NCI-H774 (cell line): ENCODE measurements at places on chromosomes 16 and 17.

DNA sequence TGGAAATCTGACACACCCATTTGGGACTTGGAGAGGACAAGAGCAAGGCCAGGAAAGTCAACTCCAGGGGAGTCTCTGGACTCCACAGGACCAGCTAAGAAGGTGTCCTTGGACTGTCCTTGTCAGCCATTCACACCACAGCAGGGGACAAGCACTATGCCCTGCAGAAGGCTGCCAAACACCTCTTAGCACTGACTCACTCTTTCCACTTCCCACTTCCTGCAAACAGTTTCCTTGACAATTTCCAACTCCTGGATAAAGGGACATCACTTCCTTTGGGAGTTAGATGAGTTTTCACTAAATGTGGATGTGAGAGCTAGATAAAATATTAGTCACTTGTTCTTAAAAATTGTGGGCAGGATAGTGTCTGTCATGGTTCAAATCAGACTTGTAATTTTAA lies 37.8 kb upstream of the BCAR1 start:
- no peak for DNase-seq

GRCh38 chr16:28585674-28586073 lies 11.2 kb downstream of the SULT1A2 start:
- no peak for DNase-seq

- no peak for DNase-seq
These were observed 32.1 kb upstream of the SREBF1 start for GRCh38 chr17:17868641-17869522.

DNA sequence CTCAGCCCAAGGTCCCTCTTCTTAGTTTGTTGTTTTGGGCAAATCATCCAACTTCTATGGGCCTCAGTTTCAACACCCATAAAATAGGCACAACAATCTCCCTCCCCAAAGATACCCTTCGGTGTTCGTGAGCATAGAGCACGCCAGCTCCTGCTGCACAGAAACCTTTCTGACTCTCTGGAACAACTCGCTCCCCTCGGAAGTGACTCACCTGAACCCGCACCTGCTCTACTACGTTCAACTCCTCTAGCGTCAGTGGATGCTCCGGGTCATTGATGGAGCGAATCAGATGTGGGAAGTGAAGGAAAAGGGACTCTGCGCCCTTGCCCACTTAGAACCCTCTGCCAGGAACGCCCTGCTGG lies 445 bp downstream of the CIAO2B start:
- no peak for DNase-seq

DNA sequence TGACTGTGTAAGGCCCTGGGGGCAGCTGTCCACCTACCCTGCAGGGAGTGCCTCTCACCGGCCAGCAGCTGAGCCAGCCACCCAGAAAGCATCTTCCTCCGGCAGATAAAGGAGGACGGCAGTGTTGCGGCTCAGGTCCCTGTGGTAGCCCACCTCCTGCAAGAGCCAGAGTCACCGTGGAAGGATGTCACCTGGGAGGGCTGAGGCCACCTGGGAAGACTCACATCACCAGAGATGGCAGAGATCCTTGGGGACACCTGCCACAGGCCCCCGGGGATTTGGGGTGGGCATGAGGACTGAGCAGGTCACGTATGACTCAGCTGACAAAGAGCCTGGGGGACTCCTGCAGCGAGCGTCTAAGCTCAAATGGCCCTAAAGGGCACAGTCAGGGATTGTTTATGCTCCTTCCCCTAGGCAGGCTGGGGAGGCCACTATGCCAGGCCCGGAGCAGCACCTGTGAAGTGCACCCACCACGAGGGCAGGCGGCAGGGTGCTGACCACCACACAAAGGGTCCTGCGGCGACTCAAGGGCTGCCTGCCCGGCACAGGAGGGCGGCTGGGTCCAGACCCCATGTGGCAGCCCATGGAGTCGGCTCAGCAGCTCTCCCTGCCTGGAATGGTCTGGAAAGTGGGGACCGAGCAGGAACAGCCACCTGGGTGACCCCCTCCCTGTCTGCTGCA lies 44.1 kb downstream of the TNFRSF13B start:
- DNase-seq = no peak

GRCh38 chr17:29008591-29008990 lies 2.8 kb upstream of the SEZ6 start:
- peak; percentile 20 for DNase-seq

- no peak for DNase-seq
These were observed 59.2 kb upstream of the GOT2 start for GRCh38 chr16:58793366-58793765.

DNA sequence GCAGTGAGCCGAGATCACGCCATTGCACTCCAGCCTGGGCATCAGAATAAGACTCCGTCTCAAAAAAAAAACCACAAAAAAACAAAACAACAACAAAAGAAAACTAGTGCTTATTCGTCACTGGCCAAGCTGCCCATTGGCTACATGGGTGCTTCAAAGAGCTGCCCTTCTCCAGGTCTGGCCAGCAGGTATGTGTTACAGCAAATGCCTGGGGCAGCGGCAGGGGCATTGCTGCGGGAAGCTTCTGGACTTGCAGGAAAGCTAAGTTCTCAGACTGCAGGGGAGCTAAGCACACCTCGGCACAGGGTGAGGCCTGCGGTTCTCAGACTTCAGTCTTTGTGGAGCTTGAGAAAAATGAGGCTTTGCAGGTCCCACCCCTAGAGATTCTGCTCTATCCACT lies 4.1 kb upstream of the STH start:
- DNase-seq = no peak

GRCh38 chr17:83185023-83186002 lies 105.9 kb downstream of the METRNL start:
- DNase-seq = no peak

DNA sequence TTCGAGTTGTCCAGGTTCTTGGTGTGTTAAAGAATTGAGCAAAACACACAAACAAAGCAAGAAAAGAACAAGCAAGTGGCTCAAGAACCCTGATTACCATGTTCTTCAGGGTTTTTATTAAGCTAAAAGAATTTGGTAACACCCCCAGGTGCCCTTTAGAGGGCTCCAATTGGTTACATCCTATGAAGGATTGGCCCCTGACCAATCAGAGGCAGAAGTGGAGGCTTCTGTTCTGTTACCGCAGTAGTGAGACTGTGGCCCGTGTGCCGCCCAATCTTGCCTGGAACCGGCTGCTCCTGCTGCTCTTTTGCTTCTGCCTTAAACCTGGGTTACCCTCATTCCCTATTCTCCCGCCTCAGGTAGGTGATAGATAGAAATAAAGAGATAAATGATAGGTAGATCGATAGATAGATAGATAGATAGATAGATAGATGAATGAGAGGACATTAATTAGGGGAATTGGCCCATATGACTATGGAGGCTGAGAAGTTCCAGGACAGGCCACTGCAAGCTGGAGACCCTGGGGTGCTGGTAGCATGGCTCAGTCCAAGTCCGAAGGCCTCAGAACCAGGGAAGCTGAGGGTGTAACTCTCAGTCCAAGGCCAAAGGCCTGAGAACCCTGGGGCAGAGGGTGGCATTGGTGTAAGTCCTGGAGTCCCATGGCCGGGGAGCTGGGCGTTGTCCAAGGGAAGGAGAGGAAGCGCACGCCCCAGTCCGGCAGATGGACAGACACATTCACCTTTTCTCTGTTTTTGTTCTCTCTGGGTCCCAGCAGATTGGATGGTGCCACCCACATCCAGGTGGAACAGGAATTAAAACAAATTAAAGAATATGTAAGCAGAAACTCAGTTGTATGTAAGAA lies 3.5 kb upstream of the CA5A start:
- DNase-seq = no peak

DNA sequence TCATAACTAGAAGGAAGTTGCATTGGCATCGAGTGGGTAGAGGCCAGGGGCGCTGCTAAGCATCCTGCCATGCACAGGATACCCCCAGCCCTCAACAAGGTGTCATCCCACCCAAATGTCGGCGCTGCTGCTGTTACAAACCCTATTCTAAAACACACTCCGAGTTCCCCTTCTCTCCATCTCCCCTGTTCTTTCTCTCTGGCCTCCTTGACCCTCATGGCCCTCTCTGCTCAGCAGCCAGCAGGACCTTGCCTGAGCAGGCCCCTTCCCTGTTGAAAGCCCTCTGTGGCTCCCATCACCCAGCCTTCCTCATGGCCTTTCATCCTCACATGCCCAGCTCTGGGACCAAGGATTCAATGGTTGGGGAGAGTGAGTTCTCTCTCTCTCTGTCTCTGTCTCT lies 22.3 kb upstream of the CACNG5 start:
- no peak for DNase-seq

DNA sequence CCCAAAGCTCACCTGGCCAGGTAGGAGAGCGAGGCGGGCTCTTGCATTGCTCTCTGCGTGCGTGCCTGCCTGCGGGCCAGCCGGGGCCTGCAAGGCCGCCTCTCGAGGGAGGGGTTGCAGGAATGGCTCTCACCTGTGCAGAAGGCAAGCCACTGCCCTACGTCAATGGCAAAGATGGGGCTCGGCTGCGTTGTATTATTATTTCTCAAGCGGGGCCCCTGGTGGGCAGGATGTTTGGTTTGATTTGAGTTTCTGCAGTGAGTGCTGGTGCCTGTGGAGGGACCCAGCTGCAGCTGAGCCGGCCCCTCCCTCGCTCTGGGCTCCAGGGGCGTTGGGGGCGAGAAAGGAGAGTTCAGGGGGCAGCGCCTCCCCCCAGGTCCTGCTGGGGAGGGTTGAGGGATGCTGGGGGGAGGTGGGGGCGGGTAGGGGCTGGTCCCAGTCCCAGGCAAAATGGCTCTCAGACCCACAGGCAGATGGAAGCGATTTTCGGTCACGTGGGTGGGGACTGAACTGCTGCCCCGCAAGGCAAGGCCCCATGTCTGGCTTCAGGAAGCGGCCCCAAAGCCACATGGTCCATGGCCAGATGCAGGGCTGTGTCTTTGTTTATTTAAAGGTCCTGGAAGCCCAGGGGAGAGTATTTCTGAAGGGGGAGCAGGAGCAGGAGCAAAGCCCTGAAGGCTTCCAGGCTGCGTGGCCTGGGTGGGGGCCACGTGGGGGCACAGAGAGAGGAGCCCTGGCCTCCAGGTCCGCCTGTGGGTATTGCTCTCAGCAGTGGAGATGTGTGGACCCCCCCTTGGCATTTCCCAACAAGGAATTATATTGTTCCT lies 338.8 kb downstream of the SEC14L1 start:
- no peak for DNase-seq

DNA sequence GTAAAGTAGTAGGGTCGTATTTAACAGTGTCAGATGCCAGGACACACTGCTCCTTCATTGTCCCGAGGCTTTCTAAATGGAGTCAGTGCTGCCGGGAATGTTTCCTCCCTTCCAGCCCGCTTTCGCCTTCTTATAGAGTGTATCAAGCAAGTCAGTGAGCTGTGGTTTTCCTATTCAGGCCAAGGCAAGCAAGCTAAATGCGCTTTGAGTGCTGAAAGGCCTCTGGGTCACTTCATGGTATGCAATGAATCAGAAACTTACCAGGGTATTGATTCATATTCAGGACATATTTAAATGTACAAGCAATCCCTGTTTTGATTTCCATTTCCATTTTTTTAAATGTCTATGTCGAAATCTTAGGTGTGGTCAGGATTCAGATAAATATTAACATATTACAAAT lies 327.9 kb upstream of the SOX9 start:
- DNase-seq = no peak

- no peak for DNase-seq
These were observed 166.1 kb downstream of the PRKCA start for GRCh38 chr17:66468241-66469087.

GRCh38 chr16:10631886-10632285 lies 51.5 kb upstream of the EMP2 start:
- no peak for DNase-seq

GRCh38 chr17:35546487-35546886 lies 9.0 kb upstream of the SLFN12L start:
- no peak for DNase-seq

DNA sequence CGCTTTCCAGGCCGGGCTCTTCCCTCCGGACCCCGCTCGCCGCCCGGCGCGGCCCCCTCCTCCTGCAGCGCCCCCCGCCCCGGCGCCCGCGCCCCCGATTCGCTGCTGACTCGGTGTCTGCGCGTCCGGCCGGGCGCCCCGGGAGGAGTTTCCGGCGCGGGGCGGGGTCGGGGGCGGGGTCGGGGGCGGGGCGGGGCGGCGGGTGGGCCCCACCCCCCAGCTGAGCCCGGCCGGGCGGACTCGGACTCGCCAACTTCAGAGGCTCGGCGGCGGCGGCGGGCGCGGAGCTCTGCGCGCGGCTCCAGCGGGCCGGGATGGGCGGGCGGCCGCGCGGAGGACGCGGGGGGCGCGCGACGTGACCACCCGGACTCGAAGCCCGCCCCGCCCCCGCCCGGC lies at the start of gene METRNL:
Gene METRNL, plus strand, starts transcription at position 258 of the 396 bp plus-strand sequence. CDS start 207 bp downstream, outside the sequence.
- DNase-seq = peak; percentile 26

DNA sequence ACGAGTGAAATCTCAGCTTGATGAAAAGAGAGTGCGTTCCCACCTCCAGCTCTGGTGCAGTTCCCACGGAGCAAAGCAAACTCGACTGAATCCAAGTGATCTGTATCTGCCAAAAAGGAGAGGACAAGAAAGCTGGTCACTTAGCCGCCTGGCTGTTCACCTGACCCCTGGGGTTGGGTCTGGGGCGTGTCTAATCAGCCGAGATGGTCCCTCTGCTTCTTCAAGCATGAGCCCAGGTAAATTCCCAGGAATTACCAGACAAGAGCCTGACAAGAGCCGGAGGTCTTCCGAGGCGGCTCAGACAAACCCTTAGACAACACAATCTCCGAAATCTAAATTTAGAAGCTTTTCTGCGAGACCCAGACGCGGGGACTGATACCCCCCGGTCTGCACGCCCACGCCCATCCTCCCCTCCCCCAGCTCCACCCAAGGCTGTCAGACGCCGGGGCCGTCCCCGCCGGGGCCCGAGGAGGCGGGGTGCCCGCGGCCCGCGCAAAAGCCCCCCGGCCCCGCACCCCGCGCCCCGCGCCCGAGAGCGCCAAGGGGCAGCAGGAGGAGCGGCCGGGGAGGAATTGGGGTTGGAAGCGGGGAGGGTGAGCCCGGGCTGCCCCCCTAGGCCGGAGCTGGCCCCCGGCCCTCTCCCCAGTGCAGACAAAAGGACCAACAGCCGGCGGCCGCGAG lies 674 bp downstream of the ZNF821 start:
- no peak for DNase-seq

DNA sequence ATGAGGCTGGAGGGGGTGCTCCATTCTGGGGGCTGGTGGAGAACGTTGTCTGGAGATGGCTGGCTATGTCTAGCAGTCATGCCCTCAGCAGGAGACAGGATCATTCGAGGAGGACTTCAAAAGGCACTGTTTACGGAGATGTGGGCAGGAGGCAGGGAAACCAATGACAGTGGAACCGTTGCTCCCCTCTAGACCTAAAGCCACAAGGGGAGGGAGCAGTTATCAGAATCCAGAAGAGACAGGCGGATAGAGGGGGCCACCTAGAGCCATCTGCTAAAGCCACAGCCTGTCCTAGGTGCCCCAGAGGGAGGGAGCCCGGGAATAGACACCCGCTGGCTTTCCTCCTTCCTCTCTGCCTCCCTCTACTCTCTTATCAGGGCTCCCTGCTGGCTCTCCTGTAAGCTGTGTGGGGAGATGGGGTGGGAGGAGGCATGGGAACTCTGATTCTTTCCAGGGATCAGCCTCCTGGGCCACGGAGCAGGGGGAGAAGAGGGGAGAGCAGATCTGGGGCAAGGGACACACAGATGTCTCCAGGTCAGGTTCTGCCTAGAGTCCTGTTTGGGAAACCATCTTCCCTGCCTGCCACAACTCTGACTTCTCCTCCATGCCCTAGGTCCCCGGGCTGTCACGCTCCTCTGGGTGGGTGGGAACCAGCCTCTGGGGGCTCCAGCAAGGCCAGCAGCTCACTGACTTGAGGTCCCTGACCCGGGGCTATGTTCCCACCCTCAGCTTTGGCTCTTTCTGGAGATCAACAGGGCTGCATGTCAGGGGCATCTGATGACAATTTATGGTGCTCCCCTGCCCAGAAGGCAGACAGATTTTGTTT lies 42.3 kb downstream of the IRX3 start:
- DNase-seq = no peak
